Stimulated activated CD4-positive, alpha-beta T cell treated with anti-CD3 and anti-CD28 coated beads, Interleukin-15, amount 100 ng/mL, for 1 hour (primary cell): ENCODE measurements at places on chromosomes 13 and 19.

DNA sequence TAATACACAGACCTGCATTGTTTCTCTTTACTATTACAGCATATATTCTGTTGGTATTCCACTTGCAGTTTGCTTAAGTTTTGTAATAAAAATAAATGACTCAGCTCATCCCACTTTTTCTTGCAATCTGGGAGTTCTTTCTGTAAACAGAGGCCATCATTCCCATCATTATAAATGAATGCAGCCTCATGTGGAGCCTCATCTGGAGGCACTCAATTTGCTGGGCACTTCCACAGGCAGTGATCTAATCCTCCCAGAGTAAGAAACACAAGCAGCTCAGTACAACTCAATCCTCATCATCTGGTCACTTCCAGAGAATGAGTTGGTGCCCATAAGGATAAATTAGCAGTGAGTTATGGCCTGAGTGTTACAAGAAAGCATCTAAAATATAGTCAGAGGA lies 2801.9 kb downstream of the PCDH9 start:
- no peak for DNase-seq

DNA sequence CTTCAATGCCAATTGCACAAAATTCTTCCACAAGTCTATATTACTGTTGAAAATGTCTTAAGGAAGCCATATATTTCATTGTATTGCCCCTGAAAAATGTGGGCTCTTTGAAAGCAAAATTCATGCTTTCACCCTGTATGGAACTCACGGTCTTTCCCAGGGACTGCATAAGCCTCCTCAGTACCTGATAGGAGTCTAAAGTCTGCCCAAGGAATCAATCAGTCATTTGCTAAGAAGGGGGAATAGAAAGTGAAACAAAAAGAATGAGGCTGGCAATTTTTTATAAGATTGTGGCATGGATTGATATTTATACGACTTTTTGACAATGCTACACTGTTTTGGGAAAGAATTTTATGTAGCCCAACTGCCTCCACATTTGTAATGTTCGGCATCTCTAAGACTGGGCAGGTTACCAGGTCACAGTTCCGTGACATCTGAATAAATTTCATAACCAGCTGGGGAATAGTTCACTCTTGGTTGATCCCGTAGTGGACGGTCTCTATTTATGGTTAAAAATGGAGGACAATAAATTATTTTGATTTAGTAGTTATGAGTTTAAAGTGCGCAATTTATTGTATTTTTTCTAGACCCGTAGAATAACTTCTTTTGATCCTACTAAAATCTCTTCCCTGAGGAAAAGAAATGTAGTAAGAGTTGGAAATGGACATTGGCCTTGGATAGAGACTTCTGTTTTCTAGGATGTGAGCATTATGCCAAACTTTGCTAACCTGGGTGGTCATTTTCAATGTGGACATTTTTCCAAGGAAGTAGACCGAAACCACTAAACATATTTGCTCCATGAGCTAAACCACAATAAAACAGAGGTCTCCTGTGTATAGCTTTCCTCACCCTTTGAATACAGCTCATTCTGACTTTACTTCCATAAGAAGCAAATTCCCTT lies 1585.4 kb downstream of the EFNB2 start:
- DNase-seq, result no peak

GRCh38 chr13:19910336-19911072 lies 47.1 kb upstream of the ZMYM5 start:
- no peak for DNase-seq

DNA sequence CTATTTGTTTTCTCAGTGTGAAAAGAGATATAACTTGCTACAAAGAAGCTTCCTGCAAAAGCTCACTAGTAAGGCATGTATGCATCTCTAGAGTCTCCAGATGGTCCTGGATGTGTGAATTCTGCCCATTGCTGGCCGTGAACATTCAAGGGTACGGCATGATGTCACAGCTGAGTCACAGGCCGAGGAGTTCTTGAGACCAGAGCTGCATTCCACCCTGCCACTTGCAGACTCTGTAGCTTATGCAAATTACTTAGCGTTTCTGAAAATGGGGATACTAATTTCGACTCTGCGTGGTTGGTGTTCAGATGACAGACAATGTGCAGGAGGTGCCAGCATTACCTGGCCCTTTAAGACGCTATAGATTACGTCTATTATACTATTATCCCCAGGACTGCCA lies 470.7 kb downstream of the ZNF536 start:
- no peak for DNase-seq

DNA sequence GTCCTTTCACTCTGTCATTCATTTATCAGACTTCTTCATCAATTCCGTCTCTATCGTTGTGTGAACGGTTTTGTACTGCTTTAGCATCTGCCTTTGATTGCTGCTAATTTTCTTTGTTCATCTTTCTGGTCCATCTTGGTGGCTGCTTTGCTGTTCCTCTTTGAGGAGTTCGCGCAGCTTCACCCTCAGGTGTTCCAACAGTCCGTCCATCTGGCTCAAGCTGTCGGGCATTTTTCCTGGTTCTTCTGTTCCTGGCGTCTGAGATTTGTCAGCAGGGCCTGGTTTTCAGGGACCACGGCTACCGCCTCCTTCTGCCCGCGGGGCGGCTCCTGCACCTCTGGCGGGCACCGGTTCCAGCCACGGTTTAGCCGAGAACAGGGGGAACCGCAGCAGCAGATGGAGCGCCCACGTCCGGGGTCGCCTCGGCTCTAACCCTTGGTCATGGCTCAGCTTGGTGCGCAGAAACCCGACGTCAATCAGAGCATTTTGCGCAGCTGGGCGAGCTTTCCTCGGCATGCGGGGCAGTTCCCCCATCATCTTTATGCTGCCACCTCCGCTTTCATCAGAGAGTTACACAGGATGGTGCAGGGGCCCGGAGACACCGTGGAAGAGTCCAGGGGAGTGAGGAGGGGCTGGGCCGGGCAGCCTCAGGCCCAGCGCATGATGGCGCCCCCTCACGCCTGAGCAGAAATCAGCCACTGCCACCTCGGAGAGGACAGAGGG lies 89.5 kb downstream of the ZNF100 start:
- no peak for DNase-seq

DNA sequence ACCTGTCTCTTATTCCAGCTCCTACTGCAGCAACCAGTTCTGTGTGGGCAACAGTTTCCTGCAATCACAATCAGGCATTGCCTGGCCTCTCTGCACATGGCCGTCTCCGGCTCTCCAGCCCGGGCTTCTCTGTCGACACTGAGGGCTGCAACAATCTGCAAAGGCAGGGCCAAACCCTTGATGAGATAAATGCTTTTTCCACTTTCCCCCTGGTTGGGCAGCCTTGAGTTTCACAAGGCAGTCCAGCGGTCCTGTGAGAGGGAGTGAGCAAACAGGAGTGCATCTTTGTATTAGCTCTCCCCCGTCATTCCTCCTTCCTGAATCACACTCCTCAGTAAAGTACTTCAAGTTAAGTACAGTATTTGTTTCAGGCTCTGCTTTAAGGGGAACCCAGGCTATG lies 40.7 kb upstream of the VWA8 start:
- DNase-seq, result no peak
